ENCODE measurements at places on chromosomes 16 and 17. TPM values are rescaled to one million over a fixed set of nuclear protein-coding genes. Genes with fewer than 3 reads are reported as not detected.
A peak's percentile ranks its signal among the peaks of the same experiment; 100 is the strongest.

DNA sequence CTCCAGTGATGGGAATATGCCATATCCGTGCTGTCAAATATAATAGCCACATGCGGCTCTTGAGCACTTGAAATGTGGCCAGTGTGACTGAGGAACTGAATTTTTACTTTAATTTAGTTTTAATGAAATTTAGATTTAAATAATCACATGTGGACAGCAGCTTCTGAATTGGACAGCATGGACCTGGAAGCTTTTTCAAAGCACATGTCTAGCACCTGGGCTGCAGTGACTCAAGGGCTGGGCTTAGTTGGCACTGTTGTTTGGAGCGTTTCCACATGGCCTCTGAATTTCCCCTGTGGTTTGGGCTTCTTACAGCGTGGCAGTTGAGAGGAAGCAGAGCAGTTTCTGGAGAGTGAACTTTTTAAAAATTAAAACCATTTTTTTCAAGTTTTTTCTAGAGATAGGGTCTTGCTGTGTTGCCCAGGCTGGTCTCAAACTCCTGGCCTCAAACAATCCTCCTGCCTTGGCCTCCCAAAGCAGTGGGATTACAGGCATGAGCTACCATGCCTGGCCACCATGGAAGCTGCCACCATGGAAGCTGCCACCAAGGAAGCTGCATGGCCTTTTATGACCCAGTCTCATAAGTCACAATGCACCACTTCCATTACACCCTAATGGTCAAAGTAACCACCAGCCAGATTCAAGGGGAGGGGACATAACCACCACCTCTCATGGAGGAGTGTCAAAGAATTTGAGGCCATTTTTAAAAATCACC lies 6.7 kb upstream of the TOB1 start:
- no peak for DNase-seq

The RPL27 gene
- total RNA-seq: 1,150 TPM

DNA sequence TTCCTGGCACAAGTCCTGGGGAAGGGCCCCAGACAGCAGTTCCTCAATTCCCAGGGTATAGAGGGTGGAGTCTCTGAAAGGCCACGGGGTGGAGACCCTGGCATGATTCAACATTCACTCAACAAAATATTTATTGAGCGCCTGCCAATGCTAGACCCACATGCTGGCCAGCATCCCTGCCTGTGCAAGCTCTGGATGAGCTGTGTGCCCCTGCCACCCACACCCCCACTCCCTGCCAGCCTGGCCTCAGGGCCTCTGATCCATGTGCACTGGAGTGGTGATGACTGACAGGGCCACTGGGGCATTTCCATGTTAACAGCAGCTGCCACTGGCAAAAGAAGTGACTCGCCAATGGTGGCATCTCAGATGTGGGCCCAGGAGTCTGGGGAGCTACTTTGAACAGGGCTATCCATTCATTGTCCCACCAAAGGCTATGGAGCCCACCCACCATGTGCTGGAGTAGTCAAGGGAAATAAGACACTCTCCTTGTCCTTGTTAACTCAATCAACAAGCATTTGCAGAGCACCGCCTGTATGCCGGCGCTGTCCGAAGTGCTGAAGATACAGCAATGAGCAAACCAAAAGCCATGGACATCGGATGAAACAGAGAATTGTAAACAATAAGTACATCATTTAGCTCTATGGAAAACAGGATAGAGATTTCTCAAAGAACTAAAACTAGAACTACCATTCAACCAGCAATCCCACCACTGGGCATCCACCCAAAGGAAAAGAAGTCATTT lies 3.0 kb upstream of the PRSS22 start:
- no peak for DNase-seq

The HBZ gene
- not detected for total RNA-seq

DNA sequence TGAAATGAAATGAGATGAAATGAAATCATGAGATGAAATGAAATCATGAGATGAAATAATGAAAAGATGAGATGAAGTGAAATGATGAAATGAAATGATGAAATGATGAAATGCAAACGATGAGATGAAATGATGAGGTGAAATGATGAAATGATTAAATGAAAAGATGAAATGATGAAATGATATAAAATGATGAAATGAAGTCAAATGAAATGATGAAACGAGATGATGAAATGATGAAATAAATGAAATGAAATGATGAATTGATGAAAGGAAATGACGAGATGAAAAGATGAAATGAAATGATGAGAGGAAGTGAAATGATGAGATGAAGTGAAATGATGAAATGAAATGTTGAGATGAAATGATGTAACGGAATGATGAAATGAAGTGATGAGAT lies 595.6 kb downstream of the TP53TG3F start:
- DNase-seq: no peak

The TEKT1 gene
- not detected for total RNA-seq

- DNase-seq: no peak
Observed at GRCh38 chr17:56936697-56937322, 23.0 kb upstream of the TRIM25 start.

DNA sequence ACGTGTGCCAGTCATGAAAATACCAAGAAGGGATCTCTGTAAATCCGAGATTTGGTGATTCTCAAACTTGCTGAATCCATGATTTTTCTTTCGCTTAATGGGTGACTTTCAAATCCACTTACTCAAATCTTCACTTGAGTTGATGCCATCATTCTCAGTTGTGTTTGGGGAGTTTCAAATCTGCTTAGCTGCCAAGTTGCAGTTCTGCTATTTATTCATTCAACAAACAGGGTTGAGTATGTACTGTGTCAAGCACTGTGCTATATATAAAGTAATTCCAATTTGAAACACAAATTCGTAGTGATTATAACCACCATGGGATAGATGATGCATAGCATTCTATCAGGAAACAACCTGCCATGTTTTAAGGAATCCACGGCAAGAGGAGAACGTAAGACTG lies 394.3 kb downstream of the CDH13 start:
- no peak for DNase-seq

The TMEM100 gene
- total RNA-seq: 27.2 TPM

The CLEC10A gene
- 2.9 TPM for total RNA-seq

- DNase-seq: no peak
Observed at GRCh38 chr16:21162661-21163151, 4.2 kb downstream of the LDAF1 start.

DNA sequence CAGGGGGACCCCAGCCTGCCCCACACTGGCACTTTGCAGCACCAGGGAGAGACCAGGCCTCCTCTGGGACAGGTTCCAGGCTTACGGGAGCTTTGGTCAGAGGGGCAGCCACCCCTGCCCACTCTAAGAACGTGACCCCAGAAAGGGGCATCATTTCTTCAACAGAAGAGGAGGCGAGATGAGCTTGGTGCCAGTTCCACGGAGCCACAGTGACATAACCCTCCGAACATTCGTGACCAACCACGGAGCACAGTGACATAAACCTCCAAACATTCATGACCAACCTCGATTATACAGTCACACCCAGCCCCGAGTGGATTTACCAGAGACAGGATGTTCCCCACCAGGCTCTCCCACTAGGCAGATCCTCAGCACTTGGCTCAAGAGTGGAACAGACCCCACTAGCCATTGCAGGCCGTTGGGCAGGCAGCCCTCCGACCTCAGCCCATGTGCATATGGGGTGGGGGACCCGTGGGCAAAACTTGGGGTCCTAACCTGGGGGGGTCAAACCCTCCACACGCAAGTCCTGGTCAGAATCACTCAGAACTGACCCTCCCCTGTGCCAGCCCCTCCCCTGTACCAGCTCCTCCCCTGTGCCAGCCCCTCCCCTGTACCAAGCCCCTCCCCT lies 112.9 kb downstream of the METRNL start:
- DNase-seq: peak; percentile 15

- DNase-seq: no peak
Observed at GRCh38 chr17:40561871-40562611, 3.2 kb downstream of the CCR7 start.

DNA sequence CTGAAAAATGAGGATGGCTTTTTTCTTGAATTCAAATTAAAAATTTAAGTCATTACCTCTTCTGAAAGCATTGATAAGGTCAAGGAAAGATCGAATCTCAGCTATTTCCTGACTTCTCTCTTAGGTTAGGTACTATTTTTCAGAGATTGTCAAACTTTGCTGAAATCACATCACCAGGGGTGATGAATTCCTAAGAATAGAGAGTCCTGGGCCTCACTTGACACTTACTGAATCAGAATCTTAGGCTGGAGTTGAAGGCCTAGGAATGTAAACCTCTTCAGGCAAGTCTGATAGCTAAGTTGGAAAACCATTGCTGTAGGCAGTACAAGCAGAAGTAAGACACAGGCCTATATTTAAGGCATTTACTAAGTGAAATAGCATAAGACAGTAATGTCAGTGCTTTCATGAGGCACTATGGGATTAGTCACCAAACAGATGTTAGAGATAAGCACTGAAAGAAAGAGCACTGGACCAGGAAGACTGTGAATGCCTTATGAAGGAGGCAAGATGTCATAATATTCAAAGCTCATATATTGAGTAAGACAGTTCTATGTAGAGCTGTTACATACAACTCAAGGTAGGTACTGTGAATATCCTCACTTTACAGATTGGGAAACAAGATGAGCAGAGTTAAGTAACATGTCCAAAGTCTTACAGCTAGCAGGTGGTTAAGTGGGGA lies 21.5 kb downstream of the DCAF7 start:
- no peak for DNase-seq

DNA sequence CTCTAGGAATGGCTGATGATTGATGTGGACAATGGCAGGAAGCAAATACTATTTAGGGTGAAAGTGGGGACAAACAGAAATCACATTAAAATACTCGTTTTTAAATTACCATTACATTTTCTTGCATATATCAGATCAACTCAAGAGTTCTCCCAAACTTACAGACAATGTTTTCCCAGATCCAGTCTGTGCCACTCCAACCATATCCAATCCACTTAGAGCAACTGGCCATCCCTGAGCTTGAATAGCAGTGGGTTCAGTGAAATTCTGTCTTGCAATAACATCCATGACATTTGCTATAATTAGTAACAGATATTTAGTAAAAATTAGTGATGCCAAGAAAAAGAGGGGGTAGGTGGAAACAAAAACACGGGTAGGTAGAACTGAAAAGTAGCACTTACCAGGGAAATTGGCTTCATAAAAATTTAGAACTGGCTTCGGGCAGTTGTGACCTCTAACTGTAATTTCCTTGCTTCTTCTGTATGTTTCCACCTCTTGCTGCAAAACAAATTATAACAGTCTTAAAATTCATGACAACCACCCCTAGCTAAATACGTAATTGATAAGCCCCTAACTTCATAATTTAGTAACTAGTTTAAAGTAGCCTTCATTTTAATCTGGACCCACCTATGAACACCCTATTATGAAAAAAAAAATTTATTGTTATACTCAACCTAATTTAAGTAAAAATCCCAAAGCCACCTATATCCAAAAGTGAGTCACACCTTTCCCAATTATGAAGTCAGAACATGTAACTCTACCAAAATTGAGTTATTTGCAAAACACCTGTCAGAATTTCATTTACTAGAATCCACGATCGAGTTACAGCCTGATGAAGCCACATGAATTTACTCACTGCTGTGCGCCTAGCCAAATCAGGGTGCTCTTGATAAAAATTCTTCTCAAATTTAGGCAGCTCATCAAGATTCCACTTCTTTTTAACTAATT lies 2.0 kb downstream of the DDX5 start:
- DNase-seq: no peak

DNA sequence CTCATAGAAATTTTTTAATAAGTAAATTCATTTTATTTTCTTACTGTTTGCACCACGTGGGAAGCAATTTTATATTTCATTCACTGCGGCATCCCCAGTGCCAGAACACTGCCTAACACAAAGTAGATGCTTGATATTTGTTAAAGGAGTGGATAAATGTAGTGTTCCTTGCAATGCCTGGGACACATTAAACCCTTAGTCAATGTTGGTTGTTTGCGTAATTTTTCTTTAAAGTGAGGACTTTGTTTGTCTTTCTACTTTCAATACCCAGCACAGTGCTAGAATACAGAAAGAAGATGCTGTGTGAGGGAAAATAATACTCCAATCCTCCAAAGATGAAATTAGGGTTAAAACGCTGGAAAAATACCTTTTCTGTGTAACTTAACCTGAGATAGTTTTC lies 299.3 kb downstream of the MAP2K6 start:
- no peak for DNase-seq

DNA sequence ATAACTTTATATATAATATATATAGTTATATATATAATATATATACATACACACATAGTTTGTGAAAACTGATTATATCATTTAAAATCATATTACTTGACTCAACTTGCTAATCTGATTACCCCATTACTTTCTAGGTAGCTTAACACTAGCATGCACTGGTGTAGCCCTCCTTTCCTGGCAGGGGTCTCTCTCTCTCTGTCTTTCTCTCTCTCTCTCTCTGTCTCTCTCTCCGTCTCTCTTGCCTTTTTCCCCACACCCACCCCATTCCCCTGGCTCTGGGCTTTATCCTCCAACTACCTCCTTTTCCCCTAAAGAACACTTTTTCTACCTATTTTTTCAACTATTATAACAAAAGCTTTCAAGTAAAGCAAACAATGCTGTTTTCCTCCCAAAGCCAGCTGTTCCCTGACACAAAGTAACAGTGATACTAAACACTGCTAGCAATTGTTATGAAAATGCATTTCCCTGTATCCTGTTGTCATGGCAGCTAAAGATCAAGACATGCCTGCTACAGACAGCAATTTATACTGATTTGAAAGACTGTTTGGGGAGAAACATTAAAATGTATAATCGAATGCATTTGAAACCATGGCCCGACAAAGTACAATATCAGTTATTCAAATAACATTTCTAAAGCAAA lies 89.4 kb downstream of the CHD9NB start:
- DNase-seq: no peak

GRCh38 chr17:27906623-27907022 lies 13.5 kb upstream of the LYRM9 start:
- DNase-seq: no peak

The UBFD1 gene
- total RNA-seq: 59.0 TPM

The ALDH3A1 gene
- total RNA-seq: 1.1 TPM

DNA sequence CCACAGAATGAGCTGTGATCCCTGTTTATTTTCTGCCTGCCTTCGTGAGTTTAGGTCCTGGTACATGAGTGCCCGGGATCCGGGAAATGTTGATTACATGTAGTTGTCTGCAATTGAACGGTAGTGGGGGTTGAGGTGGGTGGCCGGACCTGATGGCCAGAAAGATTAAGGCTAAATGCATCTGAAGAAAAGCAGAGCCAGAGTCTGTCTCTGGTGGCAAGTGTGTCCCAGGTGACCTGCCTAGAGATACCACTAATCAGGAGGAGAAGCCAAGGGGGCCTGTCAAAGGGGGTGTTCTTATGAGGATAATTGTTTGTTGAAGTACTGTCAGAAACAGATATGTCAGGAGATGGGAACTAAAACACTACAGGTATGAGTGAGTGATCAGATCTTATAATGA lies 154.0 kb upstream of the ASIC2 start:
- no peak for DNase-seq

- no peak for DNase-seq
Observed at GRCh38 chr17:4941319-4941610, 1.2 kb downstream of the RNF167 start.

- no peak for DNase-seq
Observed at GRCh38 chr16:725463-726187, 618 bp downstream of the CCDC78 start.

The IRX5 gene
- total RNA-seq: 10.9 TPM

The APOBR gene
- total RNA-seq: 2.9 TPM

GRCh38 chr17:62865586-62865985 lies 57.5 kb upstream of the MARCHF10 start:
- DNase-seq: no peak

The PRAC2 gene
- not detected for total RNA-seq

The IGF2BP1 gene
- not detected for total RNA-seq

GRCh38 chr17:8542599-8543502 lies 87.7 kb downstream of the MYH10 start:
- DNase-seq: no peak

The TMC8 gene
- 8.8 TPM for total RNA-seq

The MMP28 gene
- 12.3 TPM for total RNA-seq

GRCh38 chr17:19343256-19343630 lies 19.3 kb downstream of the B9D1 start:
- no peak for DNase-seq

The TBX6 gene
- total RNA-seq: 0.73 TPM
